Aorta (tissue), 5 donors: ENCODE measurements at places on chromosomes 13 and 19.

- DNase-seq = no peak
Measured at GRCh38 chr19:6668691-6669090, 1.3 kb downstream of the TNFSF14 start.

GRCh38 chr19:4373601-4374497 lies 26.5 kb downstream of the SH3GL1 start:
- DNase-seq = peak; percentile 77

DNA sequence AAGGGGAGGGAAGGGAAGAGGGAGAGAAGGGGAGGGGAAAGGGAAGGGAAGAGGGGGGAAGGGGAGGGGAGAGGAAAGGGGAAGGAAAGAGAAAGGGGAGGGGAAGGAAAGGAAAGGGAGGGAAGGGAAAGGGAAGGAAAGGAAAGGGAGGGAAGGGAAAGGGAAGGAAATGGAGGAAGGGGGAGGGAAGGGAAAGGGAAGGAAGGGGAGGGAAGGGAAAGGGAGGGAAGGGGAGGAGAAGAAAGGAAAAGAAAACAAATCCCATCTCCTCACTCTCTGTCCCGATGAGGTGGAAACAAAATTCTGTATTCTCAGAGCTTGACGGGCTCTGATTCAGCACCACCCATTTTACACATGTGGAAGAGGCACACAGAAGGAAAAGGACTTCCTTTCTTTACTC lies 51.4 kb upstream of the SIN3B start:
- DNase-seq = no peak

- DNase-seq = no peak
Measured at GRCh38 chr13:84655677-84656076, 773.4 kb upstream of the SLITRK1 start.

- no peak for DNase-seq
Measured at GRCh38 chr13:34048652-34049051, 230.7 kb downstream of the RFC3 start.

DNA sequence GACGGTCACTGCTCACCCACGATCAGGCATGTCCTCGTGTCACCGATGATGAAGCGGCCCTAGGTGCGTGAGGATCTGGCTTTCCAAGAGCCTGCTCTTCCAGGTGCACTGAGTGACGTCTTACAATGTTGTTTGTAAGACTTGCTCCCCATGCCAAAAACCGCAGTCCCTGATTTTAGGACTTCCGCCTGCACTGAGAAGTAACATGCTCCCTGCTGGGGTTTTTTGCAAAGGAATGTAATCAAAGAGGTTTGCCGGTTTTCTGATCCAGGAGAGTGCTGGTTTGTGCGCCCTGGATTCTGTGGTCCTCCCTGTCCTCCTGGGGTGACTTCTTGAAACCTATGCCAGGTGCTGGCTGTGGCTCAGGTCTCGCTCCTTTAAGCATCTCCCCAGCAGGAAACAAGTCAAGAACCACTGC lies 38.8 kb downstream of the MYO9B start:
- no peak for DNase-seq

GRCh38 chr19:31610018-31610417 lies 260.8 kb upstream of the TSHZ3 start:
- no peak for DNase-seq

- DNase-seq = no peak
Measured at GRCh38 chr13:88919970-88920628, 1248.9 kb downstream of the SLITRK5 start.

DNA sequence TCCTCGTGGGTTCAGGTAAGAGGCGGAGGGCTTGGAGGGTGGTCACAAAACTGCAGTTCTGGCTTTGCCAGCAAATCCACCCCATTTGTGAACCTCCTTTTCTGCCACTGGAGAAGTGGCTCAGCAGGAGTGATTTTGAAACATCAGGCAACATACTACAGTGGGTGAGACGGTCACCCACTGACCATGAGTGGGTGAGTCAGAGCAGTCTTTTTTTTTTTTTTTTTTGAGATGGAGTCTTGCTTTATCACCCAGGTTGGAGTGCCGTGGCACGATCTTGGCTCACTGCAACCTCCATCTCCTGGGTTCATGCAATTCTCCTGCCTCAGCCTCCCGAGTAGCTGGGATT lies 3.0 kb downstream of the TOMM40 start:
- no peak for DNase-seq

GRCh38 chr13:59404331-59404730 lies 759.4 kb downstream of the DIAPH3 start:
- no peak for DNase-seq

DNA sequence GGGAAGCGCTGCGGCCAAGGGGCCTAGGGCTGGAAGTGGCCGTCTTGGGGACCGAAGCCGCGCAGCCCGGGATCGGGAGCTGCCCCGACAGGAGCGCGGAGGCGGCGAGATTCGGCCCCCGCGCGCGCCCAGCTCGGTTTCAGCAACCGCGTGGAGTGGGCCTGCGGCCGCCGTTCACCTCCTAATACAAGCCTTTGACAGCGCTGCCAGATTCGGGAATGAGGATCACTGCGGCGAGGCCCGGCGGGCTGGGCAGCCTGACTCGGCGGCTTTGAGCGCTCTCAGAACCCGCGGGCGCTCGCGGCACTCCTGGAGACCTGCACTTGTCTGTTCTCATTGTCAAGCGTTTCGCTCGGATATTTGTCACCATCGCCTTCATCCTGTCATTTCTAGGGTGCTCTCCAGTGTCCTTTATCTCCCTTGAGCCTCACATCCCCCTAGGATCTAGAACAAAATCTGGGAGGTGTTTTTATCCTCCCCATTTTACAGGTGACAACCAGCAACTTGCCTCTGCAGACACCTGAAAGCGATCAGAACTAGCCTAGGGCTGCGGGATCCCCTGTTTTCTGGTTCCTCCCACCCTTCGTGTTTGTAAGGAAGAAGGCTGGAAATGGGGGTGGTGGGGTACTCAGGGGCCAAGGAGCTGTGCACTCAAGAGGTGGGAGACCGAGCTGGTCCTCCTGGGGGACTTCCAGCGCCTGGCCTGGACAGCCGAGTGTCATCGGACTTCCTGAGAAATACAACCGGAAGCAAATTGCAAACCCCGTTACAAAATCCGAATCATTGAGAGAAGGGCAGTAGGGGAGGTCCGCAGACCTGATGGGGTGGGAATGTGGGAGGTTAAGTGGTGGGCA lies 1.5 kb upstream of the CDX2 start:
- DNase-seq = no peak

- DNase-seq = no peak
Measured at GRCh38 chr13:33174931-33175330, 110.6 kb downstream of the STARD13 start.

DNA sequence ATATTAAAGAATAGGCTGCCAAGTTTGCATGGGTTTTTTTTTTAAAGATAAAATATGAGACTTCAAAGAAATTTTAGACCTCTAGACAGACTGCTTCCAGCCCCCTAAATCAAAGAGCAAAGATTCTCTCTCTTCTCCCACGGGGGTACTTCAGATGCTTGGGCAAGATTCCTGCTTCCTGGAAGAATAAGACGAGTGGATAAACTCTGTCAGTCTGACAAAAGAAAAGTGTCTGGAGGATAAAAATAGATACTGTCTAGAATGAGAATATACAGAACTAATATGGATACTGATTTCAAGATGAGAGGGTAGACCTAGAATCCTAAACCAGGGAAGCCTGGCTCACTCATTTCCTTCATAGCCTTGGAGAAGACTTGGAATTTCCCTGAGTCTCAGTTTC lies 435.1 kb downstream of the FOXO1 start:
- no peak for DNase-seq

- no peak for DNase-seq
Measured at GRCh38 chr19:49716154-49716553, 25.2 kb downstream of the CPT1C start.

DNA sequence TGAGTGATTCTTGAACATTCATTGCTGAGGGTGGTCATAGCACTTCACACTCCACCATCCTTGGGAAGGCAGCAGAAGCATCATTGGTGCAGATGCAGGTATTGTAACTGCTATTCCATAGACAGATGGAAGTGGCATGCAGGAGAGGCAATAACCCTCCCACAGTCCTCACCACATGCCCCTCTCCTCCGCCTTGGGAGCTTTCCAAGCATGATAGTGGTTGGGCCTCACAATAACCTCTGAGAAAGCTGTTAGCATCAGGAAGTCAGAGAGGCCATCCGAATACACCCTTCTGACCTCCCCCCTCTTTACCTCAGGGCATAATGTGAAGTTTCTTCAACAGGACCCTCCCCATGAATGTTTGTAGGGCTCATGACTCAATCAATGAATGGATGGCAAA lies 177.9 kb downstream of the KATNAL1 start:
- DNase-seq = no peak

GRCh38 chr19:1134431-1134830 lies 30.6 kb downstream of the GPX4 start:
- DNase-seq = no peak

- DNase-seq = peak; percentile 71
Measured at GRCh38 chr19:47275791-47276461, 1.2 kb downstream of the INAFM1 start.
